Left cardiac atrium (tissue), 4 donors: ENCODE measurements at places on chromosomes 2 and 18. TPM values are rescaled to one million over a fixed set of nuclear protein-coding genes. Genes with fewer than 3 reads are reported as not detected.

CD207 gene
- total RNA-seq: not detected

TSHZ1 gene
- total RNA-seq: 22.6 TPM

SRD5A2 gene
- total RNA-seq: not detected

BARD1 gene
- total RNA-seq: 11.7 TPM

CD28 gene
- total RNA-seq: 2.9 TPM

GRCh38 chr18:5370332-5370731 is 74.8 kb upstream of the ZBTB14 start:
- no peak for DNase-seq

DNA sequence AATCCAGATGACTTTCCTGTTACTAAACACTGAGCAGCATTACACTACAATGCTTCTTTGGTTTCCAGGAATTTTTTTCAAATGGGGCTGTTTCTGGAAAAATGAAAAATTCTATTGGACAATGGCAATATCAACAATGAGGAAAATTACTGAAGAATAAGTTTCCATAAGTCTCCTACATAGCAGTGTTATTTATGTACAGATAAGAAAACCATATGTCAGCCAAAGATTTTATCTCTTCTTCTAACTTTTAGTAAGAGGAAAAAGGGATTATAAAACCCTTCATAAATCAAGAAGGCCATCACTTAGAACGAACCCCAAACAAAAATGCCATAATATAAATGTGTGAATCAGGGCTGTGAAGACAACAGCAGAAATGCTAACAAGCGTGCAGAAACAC is 31.6 kb upstream of the NOSTRIN start:
- no peak for DNase-seq

GRCh38 chr2:17318013-17318412 is 200.2 kb downstream of the RAD51AP2 start:
- no peak for DNase-seq
